Stimulated activated naive CD4-positive, alpha-beta T cell treated with Interleukin-2 at 50 U/mL for 16 hours (primary cell): ENCODE measurements at places on chromosomes 7 and 10.

GRCh38 chr10:45454262-45454661 is 80.2 kb downstream of the ALOX5 start:
- DNase-seq, result no peak

- no peak for DNase-seq
Measured at GRCh38 chr7:104296900-104297299, 31.5 kb upstream of the LHFPL3 start.

- no peak for DNase-seq
Measured at GRCh38 chr10:65531545-65531944, 1394.3 kb upstream of the LRRTM3 start.

DNA sequence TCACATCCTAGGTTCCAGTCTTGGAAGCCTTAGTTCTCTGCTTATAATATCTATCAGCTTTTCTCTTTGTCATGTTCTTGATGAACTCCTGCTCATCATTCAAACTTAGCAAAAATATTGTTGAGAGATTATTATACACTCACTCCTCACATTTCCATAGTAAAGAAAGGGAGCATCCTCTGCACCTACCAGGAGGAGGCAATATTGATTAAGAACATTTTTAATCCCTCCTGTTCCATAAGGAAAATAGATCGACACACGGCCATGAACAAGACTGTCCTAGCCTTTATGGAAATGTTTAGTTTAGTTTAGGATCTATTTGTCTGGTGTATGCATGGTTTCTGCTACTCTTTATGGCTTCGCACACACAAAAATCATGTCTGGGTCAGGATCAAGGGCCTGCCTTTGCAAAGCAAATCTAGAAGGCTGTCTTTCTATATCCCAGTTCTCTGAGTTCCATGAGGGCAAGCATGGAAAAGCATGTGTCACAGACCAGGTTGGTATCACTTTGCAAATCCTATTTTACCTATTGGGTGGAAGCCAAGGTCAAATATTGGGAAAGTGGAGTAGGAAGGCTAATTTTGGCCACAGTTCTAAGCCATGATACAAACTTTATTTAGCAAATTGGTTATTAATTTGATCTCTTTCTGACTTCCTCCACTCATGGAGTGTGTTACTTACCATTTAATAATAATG is 164.4 kb downstream of the MDFIC start:
- no peak for DNase-seq

DNA sequence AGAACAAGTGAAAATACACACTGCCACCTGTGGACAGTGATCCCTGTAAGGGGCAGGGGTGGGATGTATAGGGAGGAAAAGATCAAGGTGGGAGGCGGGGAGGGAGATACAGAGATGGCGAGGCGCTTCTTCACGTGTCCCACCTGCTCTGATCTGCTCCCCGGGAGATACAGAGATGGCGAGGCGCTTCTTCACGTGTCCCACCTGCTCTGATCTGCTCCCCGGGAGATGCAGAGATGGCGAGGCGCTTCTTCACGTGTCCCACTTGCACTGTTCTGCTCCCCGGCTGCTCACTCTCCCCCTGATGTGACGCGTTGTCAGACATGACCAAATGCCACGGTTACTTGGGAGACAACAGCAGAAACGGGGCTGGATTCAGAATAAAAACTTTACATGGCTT is 308.3 kb upstream of the SHH start:
- no peak for DNase-seq

GRCh38 chr10:5364374-5364773 is 392 bp upstream of the UCN3 start:
- no peak for DNase-seq
